Adipocyte (in vitro differentiated cells): ENCODE measurements at places on chromosomes 12 and 14.

GRCh38 chr14:63638493-63638892 lies 3.2 kb downstream of the WDR89 start:
- DNase-seq: no peak

GRCh38 chr12:30794591-30795409 lies 40.0 kb upstream of the CAPRIN2 start:
- DNase-seq: peak; percentile 56

GRCh38 chr14:93109572-93110481 lies 5.9 kb downstream of the ITPK1 start:
- DNase-seq: no peak

- no peak for DNase-seq
These were observed 31.9 kb downstream of the NOPCHAP1 start for GRCh38 chr12:105018012-105018411.

GRCh38 chr12:24728366-24728765 lies 220.5 kb downstream of the BCAT1 start:
- peak; percentile 62 for DNase-seq

- DNase-seq: no peak
These were observed 41.8 kb downstream of the DIO3 start for GRCh38 chr14:101603096-101603495.

DNA sequence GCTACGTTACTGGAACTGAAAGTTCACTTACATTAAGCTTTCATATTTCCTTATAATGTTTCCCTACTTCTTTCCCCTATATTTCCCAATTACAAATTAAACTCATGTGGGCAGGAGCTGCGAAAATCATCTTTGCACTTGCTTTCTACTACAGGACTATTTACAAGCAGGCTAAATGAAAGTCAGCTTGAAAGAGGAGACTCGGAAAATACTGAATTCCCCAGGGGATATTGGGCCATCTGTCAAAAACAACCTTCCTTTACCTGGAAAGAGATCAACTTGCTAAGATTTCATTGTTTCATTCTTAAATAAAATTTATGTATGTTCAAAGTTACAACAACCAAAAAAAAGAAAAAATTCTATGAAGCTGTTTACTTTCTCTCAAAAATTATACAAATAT lies 92.8 kb upstream of the BBS10 start:
- no peak for DNase-seq

DNA sequence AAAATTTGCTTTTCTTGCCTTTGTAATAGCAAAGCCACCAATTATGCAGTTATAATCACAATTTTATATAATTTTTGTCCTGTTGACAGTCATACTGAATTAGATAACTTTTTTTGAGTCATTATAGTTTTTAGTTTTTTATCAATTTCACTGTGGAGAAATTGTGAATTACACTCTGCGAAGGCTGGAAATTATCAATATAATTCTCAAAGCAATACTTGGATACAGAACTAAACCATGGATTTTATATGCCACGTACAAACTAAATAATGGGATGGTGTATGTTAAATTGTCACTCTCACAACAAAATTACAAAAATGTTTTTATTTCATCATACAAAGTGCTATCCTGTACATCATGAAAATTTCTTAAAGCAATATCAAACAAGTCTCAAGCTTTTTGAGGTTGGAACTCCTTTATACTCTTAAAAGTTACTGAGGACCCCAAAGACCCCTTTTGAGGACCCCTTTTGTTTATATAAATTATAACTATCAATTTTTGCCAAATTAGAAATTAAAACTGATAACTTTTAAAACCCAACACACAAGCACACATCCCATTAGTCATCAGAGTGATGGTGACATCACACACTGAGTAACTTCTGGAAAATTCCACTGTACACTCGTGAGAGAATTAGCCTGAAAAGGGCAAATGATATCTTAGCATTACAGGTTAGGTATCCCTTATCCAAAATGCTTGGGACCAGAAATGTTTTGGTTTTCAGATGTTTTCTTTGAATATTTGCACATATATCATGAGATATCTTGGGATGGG lies 19.8 kb upstream of the AQP2 start:
- DNase-seq: peak; percentile 69

- DNase-seq: no peak
These were observed 4.2 kb downstream of the SLC15A4 start for GRCh38 chr12:128819293-128820144.

GRCh38 chr12:115771065-115771464 lies 506.4 kb downstream of the MED13L start:
- peak; percentile 44 for DNase-seq

DNA sequence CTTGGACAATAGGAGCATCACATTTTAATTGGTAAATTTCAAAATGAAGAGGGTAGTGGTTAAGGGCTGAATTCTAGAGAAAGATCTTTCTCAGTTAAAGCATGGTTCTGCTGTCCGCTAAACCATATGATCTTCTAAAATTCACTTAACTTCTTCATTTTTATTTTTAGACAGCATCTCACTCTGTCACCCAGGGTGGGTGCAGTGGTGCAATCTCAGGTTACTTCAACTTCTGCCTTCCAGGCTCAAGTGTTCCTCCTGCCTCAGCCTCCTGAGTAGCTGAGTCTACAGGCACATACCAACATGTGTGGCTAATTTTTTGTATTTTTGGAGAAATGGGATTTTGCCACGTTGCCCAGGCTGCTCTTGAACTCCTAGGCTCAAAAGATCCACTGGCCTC lies 226.7 kb upstream of the ABCD2 start:
- DNase-seq: no peak

DNA sequence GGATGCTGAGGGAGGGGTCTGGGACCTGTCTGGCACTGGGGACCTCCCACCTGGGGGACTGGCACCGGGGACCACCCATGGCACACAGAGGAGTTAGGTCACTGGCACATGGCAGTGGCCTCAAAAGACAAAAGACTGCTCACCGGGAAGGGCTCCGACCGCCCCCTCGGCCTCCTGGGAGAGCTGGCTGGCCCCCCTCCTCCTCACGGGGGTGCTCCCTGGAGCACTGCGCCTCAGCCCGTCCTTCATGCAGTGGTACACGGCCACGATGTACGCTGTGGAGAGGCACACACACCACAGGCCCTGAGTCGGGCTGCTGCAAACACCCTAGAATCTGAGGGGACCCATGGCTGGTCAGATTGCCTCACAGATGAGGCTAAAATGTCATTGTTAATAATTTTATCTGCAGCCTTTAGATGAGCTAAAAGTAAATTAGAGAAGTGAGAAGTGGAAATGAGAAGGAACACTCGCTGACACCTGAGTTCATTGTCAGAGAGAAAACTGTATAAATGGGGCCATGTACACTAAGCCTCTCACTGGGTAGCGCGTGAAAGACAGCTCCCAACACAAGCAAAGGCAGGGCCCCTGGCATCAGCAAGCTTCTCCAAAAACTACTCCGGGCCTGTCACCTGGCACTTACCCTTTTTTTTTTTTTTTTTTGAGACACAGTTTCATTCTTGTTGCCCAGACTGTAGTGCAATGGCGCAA lies 14.1 kb downstream of the P2RX2 start:
- DNase-seq: no peak

- DNase-seq: no peak
These were observed 88.0 kb upstream of the TMEM132C start for GRCh38 chr12:128178966-128179365.

DNA sequence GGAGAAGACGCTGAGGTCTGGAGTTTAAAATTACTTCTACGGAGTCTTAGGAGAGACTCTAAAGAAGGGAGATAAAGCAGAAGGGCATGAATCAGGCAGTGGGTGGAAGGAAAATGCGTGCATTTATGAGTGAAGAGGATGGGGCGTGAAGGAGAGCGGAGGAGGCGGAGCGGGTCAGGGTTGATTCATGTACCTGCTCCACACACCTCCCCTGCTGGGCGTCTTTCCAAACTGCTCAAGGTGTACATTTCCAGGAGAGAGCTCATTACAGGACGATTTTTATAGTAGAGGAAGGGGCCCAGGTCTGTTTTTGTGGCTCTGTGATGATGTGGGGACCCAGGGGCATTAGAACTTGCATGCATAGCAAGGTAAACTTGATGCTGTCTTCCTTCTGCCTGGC lies 65.0 kb upstream of the ASPG start:
- DNase-seq: no peak

- DNase-seq: peak; percentile 25
These were observed 292.7 kb downstream of the LRFN5 start for GRCh38 chr14:41899416-41899815.

DNA sequence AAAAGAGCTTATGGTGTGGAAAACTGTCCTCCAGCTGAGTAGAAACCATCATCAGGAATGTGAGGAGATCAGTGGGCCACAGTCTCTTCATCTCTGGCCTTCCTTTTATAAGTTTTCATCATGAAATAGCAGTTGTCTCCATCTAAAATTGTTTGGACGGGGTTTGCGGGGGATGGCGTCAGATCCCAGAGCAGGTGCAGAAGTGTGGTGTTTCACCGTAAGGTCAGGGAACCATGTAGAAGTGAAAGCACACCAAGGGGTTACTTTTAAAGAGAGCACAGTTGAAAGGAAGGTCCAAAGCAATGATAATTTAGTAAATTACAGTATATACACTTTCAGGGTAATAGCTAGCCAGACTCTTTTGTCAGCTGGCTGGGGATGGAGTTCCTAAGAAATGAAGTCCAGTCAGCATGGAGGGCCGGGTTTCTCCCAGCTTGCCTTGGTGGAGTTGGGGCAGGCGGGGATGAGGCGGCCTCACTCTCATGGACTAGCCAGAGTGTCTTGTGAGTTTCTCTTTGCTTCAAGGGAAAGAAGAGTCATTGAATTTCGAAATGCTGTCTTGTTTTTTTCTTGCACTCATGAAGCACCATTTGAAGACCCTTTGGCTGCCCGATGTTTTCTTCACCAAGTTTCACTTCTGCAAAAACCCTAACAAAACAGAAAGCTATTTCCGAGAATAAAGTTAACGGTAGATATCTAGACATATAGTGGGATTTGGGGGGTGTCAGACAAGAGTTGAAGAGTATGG lies 100.6 kb downstream of the ETV6 start:
- no peak for DNase-seq

DNA sequence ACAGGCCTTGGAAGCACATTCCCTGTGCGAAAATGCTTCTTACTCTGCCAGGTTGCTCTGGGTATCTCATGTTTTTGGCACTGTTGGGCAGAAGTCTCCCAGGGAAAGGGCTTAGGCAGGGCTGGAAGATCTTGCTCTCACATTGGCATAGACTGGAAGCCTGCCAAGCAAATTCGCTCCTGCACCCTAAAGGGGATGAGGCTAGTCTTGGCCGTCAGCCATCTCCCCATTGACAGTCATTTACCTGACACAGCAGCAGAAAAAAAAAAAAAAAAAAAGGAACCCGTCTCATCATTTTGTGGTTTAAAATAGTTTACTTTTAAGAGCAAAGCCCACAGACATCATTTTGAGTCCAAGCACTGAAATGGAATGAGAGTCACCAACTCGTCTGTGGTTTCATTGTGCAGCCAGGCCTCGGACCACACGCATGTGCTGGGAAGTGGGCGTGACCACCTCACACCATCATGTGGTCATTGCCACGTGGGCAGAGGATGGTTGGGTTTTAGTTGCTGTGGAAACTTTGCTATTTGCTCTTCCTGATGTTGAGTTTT lies 84.8 kb downstream of the NRXN3 start:
- DNase-seq: no peak

- no peak for DNase-seq
These were observed 266.2 kb upstream of the PELI2 start for GRCh38 chr14:55851961-55852360.

DNA sequence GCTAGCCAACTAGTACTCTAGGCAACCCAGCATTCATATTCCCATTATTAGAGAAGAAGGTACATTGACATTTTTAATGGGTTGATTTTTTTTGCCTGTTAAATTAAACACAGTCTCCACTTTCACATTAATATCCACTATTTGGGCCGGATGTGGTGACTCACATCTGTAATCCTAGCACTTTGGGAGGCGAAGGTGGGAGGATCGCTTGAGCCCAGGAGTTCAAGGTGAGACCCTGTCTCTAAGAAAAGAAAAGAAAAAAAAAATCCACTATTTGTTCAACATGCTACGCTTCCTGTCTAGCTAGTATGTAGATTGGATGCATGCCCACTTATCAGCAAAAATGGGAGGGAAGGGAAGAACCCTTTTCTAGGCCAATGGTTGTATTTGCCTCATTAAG lies 7.1 kb upstream of the CRADD start:
- no peak for DNase-seq

DNA sequence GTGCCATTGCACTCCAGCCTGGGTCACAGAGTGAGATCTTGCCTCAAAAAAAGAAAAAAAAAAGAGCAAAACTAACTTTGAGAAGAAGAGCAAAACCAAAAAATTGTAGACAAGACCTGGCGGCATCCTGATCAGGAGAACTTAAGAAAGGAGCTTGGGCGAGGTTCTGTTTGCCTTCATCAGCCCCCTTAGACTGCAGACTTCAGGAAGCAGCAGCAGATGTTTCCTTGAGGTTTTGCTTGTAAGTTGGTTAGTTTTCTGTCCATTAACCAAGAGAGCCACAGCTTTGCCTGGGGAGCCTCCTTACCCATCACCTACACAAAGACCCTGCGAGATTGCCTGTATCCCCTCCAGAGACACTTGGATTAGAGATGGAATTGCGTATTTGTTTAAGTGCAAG lies 189.0 kb downstream of the AACS start:
- DNase-seq: no peak

DNA sequence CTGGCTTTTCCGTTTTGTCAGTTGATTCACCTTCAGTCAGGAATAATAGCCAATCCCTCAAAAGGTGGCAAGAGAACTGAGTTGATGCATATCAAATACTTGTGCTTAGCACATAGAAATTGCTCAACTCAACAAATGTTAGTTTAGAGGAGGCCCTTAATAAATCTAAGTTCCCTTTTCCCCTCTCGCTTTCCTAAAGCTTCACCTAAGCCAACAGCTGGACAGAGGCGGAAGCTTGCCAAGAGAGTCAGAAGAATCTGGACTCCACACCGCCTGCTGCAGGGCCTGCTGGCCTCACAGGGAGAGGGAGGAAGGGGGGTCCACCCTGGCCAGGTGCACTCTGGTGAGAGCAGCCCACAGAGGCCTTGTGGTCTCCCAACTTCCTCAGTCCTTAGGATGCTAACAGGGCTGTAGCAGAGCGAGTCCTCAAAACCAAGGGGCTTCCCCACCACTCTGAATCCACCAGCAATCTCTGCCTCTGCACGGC lies 213.1 kb downstream of the CHST11 start:
- DNase-seq: no peak

- DNase-seq: peak; percentile 27
These were observed 361.2 kb downstream of the CCER1 start for GRCh38 chr12:90593596-90594295.

GRCh38 chr12:52311285-52311648 lies 9.9 kb downstream of the KRT83 start:
- DNase-seq: no peak

DNA sequence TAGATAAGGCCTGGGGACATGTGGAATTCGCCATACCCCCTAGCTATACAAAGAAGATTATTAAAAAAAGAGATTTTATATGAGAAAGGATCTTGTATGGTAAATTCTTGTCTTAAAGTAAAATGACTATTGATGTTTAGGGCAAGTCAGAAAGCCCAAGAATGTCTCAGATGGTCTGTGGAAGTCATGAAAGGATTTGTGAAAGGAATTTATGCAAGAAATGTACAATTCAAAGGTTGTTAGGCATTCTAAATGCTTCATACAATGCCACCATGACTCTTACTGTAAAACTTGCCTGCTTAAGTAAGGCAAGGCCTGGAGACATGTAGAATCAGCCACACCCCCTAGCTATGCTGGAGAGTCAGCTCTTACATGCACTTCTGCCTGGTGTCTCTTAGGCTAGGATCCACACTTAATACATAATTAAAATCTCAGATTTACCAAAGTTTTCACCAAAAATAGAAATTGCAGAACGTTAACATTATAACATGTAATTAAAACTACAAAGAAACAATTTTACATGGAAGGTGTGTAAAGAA lies 8.9 kb upstream of the ETNK1 start:
- DNase-seq: no peak
